ENCODE measurements at places on chromosomes 7 and 10.

DNA sequence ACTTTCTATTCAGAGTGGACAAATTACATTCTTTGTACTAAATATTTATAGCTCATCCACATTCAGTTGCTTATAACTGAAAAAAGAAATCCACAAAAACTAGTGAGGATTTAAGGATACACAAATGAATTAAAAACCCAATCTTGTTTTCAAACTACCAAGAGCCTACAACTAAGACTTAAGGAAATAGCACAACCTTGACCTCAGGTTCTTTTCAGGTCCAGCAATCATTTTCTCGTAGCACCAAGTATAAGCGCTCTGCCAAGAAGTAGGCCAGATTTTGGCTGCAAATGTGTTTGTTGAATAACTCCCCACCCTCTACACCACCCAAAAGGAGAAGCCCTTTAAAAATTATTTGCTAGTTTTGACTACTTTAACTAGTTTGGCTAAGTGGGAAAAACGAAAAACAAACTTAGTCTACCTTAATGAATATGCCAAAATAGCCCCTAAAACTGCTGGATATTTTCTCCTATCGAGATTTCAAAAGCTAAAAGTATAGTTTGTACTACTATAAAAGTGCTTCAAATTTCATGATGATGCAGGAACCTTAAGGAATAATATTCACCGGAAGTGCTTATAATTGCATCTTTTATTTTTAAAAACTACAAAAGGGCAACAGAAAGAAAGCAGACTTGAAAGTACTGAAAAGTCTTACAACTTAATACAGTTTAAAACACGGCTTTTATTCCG, 2.7 kb upstream of the KMT2E start:
- peak overlapping the region; percentile 100 for H3K27ac ChIP-seq
- peaks cover 8% of the 10 kb centered on the region for H3K36me3 ChIP-seq
- H3K4me1 ChIP-seq, result peaks cover 3% of the 10 kb centered on the region
- no peaks in the 10 kb centered on the region for H3K27me3 ChIP-seq

GRCh38 chr10:17060289-17060688, 69.3 kb downstream of the CUBN start:
- no peaks in the 10 kb centered on the region for H3K27me3 ChIP-seq
- H3K4me1 ChIP-seq, result peaks cover 12% of the 10 kb centered on the region
- no peak overlapping the region for H3K27ac ChIP-seq
- H3K4me3 ChIP-seq, result no peak overlapping the region

DNA sequence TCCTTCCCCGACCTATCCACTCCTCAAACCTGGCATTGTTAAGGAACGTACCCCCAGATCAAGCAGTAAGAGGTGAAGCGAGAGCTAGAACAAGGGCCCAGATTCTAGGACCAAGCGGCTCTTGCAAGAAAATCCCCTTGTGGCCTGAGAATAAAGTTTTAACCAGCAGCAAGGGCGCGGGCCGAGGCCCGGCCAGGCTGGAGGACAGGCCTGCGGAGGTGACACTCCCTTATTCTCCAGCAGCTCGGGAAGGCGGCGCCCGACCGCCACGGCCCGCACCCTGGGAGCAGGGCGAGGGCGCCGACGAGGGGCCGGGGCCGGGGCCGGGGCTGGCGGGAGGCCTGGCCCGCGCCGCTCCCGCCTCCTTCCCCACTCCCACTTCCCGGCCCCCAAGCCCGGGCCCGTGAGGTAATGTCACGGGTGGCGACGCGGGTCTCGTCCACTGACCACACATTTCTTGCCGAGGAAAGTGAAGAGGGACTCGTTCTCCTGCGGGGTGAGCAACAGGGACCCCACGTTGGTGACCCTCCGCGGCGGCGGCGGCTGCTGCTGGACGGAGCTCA, 551 bp downstream of the WASL start:
- peak overlapping the region; percentile 89 for H3K4me3 ChIP-seq
- H3K27ac ChIP-seq, result peak overlapping the region; percentile 99
- no peaks in the 10 kb centered on the region for H3K36me3 ChIP-seq
- peaks cover 3% of the 10 kb centered on the region for H3K4me1 ChIP-seq

DNA sequence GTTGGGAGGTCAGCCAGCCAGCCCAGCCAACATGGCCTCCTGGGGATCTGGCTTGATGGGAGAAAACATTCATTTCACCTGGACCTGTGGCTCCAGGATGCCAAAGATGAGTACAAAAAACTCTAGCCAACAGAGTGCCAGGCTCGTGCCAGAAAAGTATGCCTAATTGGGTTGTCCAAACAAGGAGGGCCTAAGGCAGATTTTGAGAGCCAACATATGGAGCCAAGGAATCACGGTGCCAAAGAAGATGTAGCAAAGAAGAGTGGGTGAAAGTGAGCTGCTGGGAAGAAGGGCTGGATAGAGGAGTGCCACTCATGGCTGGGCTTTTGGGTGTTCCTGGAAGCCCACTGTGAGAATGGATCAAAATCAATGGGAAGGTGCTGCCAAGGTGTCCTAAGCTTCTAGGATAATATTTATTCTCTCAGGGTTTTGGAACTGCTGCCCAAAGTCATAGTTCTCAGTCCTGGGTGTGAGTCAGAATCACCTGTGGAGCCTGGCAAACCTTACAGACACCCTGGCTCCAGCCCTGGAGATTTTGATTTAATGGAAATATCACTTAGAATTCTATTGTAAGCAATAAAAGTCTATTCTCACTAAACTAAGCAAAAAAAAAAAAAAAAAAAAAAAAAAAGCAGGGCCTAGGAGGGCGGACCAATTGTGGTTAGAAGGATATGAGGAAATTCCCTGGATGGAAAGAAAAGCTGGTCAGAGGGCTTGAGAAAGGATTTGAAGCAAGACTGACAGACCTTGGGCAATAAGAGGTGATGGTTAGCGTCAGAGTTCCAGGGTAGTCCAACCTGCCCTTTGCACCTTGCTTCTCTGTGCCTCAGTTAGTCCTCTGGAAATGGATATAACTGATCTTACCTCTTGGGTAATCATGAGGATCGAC, 182.2 kb upstream of the PRR15 start:
- H3K4me3 ChIP-seq, result no peak overlapping the region
- H3K4me1 ChIP-seq, result no peaks in the 10 kb centered on the region
- H3K36me3 ChIP-seq, result no peaks in the 10 kb centered on the region
- H3K27me3 ChIP-seq, result no peaks in the 10 kb centered on the region

DNA sequence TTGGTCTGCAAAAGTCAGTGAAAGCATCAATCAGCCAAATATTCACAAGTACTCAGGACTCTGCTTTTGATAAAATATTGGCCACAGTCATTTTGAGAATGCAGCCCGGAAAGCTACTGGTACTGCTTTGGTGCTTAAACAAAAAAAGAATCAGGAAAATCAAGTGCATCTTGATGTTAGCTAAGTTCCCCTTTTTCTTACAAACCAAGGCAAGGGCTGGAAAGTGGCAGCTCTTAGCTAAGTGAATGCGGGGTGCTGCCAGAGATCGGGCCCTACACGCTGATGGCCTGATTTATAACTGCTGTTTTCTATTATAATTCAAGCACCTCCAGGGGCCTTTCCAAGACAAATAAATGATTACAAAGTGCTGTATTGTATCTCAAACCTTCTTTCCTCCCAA, 136.8 kb upstream of the MGMT start:
- no peaks in the 10 kb centered on the region for H3K4me1 ChIP-seq
- no peaks in the 10 kb centered on the region for H3K27me3 ChIP-seq
- no peak overlapping the region for H3K4me3 ChIP-seq

GRCh38 chr7:4066206-4066605, 615.9 kb upstream of the FOXK1 start:
- H3K27me3 ChIP-seq, result no peaks in the 10 kb centered on the region
- peaks cover 4% of the 10 kb centered on the region for H3K4me1 ChIP-seq
- no peak for DNase-seq
- H3K36me3 ChIP-seq, result no peaks in the 10 kb centered on the region
- no peak overlapping the region for H3K27ac ChIP-seq

GRCh38 chr7:35987016-35987415, 166.0 kb upstream of the EEPD1 start:
- no peak for DNase-seq
- peaks cover 17% of the 10 kb centered on the region for H3K4me1 ChIP-seq
- no peak overlapping the region for H3K4me3 ChIP-seq
- H3K27me3 ChIP-seq, result no peaks in the 10 kb centered on the region

GRCh38 chr10:117568334-117568733, 25.8 kb downstream of the EMX2 start:
- no peak overlapping the region for H3K27ac ChIP-seq
- no peaks in the 10 kb centered on the region for H3K36me3 ChIP-seq
- peak; percentile 71 for DNase-seq
- H3K27me3 ChIP-seq, result peaks cover 8% of the 10 kb centered on the region

GRCh38 chr10:33550811-33551210, 216.3 kb upstream of the NRP1 start:
- DNase-seq, result no peak
- no peaks in the 10 kb centered on the region for H3K36me3 ChIP-seq
- no peaks in the 10 kb centered on the region for H3K27me3 ChIP-seq
- H3K4me1 ChIP-seq, result no peaks in the 10 kb centered on the region
- no peak overlapping the region for H3K4me3 ChIP-seq

DNA sequence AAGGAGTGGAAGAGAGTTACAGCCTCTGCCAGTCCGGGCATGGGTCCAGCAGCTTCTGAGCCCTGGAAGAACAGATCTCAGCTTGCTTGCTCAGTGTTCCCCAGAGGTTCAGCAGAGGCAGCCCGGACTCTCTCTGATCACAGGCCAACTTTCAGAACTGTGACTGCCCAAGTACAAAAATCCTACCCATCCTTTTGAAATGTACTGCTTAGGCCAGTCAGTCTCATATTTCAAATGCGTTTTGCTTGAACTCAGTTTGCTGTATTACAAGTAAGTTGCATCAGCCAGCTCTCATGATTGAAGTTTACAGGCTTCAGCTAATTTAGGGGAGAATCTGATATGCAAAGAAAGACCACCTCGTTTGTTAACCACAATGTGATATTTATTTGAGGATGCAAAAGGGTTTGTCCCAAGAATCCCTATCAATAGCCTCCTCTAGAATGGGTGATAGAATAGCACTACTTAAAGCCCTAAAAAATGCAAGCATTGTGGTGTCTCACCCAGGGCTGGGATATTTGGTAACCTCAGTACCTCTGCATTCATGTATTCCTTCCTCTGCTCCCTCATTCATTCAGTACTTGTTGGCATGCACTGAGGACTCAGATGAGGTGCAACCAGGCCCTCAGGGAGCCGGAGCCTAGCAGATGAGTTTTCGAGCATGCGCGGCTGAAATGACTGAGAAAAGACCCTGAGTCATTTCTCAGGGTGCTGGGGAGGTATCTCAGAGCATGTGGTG, 7.0 kb downstream of the AIMP2 start:
- peak overlapping the region; percentile 4 for H3K27ac ChIP-seq
- H3K4me1 ChIP-seq, result peaks cover 15% of the 10 kb centered on the region
- no peak overlapping the region for H3K4me3 ChIP-seq
- peaks cover 62% of the 10 kb centered on the region for H3K36me3 ChIP-seq
- H3K27me3 ChIP-seq, result no peaks in the 10 kb centered on the region
